ENCODE measurements at places on chromosomes 1 and 21.

- DNase-seq, result no peak
These were observed 378.9 kb downstream of the KCNH1 start for GRCh38 chr1:210754878-210755665.

- DNase-seq, result no peak
These were observed 68.4 kb upstream of the TENT5C start for GRCh38 chr1:117537291-117537920.

DNA sequence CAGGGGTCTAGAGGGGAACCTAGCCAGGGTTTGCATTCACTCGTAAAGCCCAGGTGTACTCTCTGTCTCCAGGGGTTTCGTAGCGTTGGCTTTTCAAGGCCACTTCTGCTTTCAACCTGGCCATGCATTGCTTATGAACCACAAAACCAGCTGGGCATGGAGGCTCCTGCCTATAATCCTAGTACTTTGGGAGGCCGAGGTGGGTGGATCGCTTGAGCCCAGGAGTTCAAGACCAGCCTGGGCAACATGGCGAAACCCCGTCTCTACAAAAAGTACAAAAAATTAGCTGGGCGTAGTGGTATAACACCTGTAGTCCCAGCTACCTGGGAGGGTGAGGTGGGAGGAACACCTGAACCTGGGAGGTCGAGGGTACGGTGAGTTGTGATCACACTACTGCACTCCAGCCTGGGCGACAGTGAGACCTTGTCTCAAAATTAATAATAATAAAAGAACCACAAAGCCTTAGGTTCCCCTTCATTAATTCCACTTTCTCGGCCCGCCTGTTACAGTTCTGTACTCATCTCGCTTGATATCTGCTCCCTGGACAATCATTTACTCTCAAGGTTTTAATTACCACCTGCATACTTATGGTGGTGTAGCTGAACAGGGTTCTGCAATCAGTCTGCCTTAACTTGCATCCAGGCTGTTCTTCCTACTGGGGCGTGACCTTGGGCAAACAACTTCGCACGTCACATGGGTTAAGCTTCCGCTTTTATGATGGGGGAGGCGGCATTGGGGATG is 6.1 kb downstream of the SLC16A4 start:
- no peak for DNase-seq

DNA sequence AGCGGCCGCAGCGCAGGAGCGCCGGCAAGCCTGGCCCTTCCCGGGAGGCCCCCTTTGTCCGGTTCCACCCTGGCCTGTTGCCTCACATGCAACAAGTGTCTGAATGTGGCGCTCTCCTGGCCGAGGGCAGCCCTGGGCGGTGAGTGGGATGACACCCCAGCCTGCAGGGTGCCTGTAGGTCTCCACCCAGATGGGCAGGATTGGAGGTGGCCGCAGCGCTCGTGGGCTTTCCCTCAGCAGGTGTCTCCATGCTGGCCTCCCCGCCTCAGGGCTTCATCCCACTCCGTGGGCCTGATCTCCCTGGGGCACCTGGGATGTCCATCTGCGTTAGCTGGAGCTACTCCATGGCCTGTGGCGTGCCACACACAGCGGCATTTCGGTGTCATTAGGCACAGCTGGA is 1.5 kb downstream of the MIB2 start:
- DNase-seq, result no peak

DNA sequence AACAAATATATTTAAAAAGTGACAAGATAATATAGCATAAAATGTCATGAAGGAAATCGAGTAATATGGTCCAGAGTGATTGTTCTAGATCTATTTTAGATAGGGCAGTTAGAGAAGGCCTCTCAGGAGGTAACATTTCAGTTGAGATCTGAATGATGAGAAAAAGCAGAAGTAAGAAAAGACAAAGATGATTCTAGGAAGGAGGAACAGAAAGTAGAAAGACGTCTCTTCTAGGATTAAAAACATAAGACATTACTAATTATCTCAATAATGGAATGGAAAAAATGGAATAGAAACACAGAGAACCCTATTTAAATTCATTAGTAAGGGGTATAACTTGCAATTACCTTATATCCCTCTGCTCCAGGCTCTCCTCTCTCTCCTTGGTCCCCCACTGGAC is 130.0 kb upstream of the ZNHIT6 start:
- DNase-seq, result no peak

- no peak for DNase-seq
These were observed 399.5 kb downstream of the LMO4 start for GRCh38 chr1:87728169-87728568.

DNA sequence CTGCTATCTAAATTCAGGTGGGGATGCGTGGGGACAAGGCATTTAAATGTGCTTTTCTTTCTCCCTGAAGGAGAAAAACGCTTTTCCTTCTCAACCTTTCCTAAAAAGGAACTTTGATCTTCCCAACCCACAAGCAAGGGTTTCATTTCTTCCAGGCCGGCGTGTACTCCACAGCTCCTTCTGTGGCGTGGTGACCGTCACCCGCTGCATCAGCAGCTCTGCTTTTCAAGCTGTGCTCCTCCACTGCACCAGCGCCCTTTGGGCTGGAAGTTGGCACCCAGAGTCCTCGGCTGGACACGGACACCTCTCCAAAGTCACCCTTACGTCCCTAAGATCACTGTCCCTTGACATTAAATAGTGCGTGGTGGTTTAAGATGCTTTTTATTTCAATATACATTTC is 54.3 kb downstream of the PEX14 start:
- DNase-seq, result no peak

- no peak for DNase-seq
These were observed 9.2 kb downstream of the CGN start for GRCh38 chr1:151520359-151520758.

DNA sequence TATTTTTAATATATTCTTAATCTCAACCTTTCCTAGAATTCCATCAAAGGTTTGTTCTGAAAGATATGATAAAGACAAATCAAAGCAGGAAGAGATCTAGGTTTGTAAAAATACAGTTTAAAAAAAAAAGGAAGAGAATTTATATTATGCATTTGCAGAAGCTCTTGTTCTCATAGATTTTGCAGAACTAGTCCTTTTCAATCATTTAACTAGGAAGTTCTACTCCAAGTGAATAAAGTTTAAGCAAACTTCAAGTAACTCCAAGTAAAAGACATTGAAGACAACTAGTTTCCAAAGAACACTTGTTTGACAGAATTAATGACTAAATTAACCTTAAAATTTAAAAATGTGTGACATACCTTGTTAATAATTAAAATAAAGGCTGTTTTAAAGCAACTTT is 55.9 kb downstream of the HNRNPR start:
- no peak for DNase-seq
